LoVo (cell line): ENCODE measurements at places on chromosomes 3 and 15.

DNA sequence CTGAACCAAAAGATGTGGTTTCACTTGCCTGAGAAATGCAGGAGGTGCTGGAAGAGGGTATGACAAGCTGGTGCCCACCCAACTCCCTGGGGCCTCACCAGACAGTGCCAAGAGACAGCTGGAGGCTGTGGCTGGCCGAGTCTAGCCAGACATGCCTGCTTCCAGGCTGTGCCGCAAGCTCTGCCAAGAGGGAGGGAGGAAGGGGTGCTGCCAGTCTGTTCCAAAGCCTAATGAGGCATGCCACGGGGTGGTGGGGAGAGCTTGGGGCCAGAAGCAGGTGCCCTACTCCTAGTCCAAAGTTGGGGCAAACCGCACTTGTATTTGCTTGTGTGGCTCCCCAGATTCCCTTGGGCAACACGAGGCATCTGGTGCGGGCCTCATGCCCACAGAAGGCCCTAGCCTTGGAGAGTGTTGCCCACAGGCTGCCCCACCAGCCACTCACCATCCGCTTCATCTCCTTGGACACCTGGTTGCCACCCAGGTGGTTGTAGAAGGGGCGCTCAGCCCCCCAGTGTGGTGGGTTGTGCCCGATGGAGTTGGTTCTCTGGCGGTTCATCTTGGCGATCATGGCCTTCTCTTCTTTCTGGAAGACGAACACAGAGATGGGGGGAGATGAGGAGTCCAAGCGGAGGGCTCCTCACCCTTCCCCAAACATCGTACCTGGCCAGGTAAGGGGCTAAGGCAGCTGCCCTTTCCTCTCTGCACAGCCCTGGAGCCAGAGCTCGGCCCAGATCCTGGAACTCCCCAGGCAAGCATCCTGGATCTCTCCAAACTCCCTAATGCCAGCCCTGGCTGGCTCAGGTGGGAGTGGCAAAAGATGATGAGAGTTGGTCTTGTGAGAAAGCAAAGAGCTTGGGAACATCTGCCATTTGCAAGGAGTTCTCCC lies 123.4 kb downstream of the SEC22A start:
- DNase-seq = no peak

- DNase-seq = no peak
Observed at GRCh38 chr3:70766301-70766700, 453.9 kb upstream of the MDFIC2 start.

- DNase-seq = no peak
Observed at GRCh38 chr3:194032828-194033435, 103.0 kb upstream of the HES1 start.

- no peak for DNase-seq
Observed at GRCh38 chr3:31399271-31399670, 133.5 kb upstream of the STT3B start.

GRCh38 chr15:71662306-71662705 lies 148.0 kb upstream of the NR2E3 start:
- DNase-seq = no peak
